Activated CD4-positive, alpha-beta T cell treated with anti-CD3 and anti-CD28 coated beads, Interleukin-2, amount 10 ng/mL, durations not matched to agents 24 days and 14 days (primary cell): ENCODE measurements at places on chromosomes 2 and 18. TPM values are rescaled to one million over a fixed set of nuclear protein-coding genes. Genes with fewer than 3 reads are reported as not detected.
A peak's percentile ranks its signal among the peaks of the same experiment; 100 is the strongest.

DNA sequence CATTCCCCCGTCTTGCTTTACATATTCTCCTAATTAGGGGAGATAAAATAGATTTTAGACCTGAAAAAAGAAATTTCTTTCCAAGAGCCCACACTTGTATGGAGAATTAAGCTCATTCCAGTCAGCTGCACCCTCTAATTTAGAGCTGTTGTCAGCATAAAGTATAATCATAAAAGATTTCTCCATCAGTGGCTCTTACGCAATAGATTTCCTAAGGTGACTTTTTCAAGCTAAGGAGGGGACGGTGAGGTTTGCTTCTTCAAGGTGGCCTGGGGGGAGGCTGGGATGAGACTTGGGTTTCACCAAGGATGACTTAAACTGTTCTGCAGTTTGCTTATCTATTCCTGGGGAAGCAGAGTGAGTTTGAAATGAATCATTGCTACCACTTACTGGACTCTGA, 426.2 kb downstream of the NBAS start:
- H3K27me3 ChIP-seq = peaks cover 1% of the 10 kb centered on the region
- no peaks in the 10 kb centered on the region for H3K4me1 ChIP-seq
- peaks cover 7% of the 10 kb centered on the region for H3K36me3 ChIP-seq
- no peak for DNase-seq
- no peak overlapping the region for H3K4me3 ChIP-seq

GRCh38 chr2:239024226-239024625, 176.3 kb downstream of the TWIST2 start:
- H3K27ac ChIP-seq = no peak overlapping the region
- no peak overlapping the region for H3K4me3 ChIP-seq
- H3K4me1 ChIP-seq = no peaks in the 10 kb centered on the region
- DNase-seq = no peak
- H3K36me3 ChIP-seq = no peaks in the 10 kb centered on the region
- H3K27me3 ChIP-seq = peaks cover 2% of the 10 kb centered on the region

- H3K4me1 ChIP-seq = no peaks in the 10 kb centered on the region
- H3K27me3 ChIP-seq = peaks cover 2% of the 10 kb centered on the region
- no peak overlapping the region for H3K27ac ChIP-seq
- H3K4me3 ChIP-seq = no peak overlapping the region
- no peak for DNase-seq
- no peaks in the 10 kb centered on the region for H3K36me3 ChIP-seq
These were observed 487.5 kb downstream of the IRS1 start for GRCh38 chr2:226312155-226312554.

DNA sequence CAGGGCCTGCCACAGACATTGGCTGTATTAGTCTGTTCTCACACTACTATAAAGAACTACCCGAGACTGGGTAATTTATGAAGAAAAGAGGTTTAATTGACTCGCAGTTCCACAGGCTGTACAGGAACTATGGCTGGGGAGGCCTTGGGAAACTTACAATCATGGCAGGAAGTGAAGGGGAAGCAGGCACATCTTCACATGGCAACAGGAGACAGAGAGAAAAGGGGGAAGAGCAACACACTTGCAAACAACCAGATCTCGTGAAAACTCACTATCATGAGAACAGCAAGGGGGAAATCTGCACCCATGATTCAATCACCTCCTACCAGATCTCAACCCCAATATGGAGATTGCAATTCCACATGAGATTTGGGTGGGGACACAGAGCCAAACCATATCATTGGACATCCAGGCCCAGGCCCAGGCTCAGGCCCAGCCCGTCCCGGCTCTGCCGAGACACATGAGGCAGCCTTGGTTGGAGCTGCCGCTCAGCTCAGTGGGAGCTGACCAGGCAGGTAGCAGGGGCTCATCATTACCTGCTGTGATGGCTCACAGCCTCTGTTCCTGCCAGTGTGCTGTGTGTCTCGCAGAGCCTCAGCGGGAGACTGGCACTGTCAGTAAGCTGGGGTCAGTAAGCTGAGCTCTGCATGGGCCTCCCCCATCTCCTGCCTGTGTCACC, 8.6 kb upstream of the RALB start:
- no peak overlapping the region for H3K27ac ChIP-seq
- peaks cover 2% of the 10 kb centered on the region for H3K27me3 ChIP-seq
- no peak overlapping the region for H3K4me3 ChIP-seq
- H3K4me1 ChIP-seq = peaks cover 17% of the 10 kb centered on the region
- DNase-seq = no peak

- H3K36me3 ChIP-seq = no peaks in the 10 kb centered on the region
- no peaks in the 10 kb centered on the region for H3K4me1 ChIP-seq
- peaks cover 9% of the 10 kb centered on the region for H3K27me3 ChIP-seq
- no peak overlapping the region for H3K4me3 ChIP-seq
- DNase-seq = peak; percentile 51
These were observed 290.8 kb upstream of the MYT1L start for GRCh38 chr2:2621855-2622254.

DNA sequence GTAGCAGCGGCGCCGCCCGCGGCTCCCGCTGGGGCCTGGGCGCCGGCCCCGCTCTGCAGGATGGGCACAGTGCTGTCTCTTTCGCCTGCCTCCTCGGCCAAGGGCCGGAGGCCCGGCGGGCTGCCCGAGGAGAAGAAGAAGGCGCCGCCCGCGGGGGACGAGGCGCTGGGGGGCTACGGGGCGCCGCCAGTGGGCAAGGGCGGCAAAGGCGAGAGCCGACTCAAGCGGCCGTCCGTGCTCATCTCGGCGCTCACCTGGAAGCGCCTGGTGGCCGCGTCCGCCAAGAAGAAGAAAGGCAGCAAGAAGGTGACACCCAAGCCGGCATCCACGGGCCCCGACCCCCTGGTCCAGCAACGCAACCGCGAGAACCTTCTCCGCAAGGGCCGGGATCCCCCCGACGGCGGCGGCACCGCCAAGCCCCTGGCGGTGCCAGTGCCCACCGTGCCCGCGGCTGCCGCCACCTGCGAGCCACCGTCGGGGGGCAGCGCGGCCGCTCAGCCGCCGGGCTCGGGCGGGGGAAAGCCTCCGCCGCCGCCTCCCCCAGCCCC, 369 bp downstream of the CDK5R2 start:
- H3K4me1 ChIP-seq = peaks cover 8% of the 10 kb centered on the region
- H3K36me3 ChIP-seq = peaks cover 4% of the 10 kb centered on the region
- H3K27me3 ChIP-seq = peaks cover 77% of the 10 kb centered on the region
- no peak overlapping the region for H3K4me3 ChIP-seq
- no peak overlapping the region for H3K27ac ChIP-seq

- H3K4me3 ChIP-seq = no peak overlapping the region
- H3K4me1 ChIP-seq = no peaks in the 10 kb centered on the region
- H3K36me3 ChIP-seq = no peaks in the 10 kb centered on the region
- H3K27ac ChIP-seq = no peak overlapping the region
- DNase-seq = no peak
- H3K27me3 ChIP-seq = no peaks in the 10 kb centered on the region
These were observed 5.1 kb upstream of the PROM2 start for GRCh38 chr2:95269036-95269680.

GRCh38 chr2:14047491-14047890, 585.0 kb upstream of the LRATD1 start:
- no peaks in the 10 kb centered on the region for H3K27me3 ChIP-seq
- H3K36me3 ChIP-seq = no peaks in the 10 kb centered on the region
- no peak overlapping the region for H3K27ac ChIP-seq
- no peaks in the 10 kb centered on the region for H3K4me1 ChIP-seq

DNA sequence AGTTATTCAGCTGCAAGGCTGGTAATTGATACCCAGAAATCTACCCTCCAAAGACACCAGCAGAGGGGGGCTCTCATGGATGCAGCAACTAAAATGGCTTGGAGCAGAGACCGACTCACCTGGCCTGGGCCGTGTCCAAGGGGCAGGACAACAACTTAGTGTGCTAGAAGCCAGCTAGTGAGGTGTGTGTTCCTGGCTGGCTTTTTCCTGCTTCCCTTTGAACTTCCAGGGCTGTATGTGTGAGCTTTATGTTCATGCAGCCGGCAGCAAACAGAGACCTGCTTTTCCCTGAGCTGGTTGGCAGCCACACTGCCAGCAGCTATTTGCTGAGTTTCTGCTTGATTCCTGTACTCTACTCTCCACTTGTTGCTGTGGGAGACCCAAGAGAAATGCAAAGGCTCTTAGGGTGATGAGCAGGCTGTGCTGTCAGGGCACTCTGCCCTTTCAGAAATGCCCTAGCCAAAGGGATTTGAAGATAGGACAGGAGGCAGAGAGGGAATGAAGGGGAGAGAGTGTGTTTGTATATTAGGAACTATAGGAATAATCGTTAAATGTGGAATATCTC, 23.7 kb upstream of the GRP start:
- H3K36me3 ChIP-seq = no peaks in the 10 kb centered on the region
- peaks cover 20% of the 10 kb centered on the region for H3K27me3 ChIP-seq
- no peak for DNase-seq
- no peaks in the 10 kb centered on the region for H3K4me1 ChIP-seq

- DNase-seq = no peak
- no peak overlapping the region for H3K27ac ChIP-seq
- H3K4me3 ChIP-seq = no peak overlapping the region
- no peaks in the 10 kb centered on the region for H3K36me3 ChIP-seq
- H3K4me1 ChIP-seq = no peaks in the 10 kb centered on the region
These were observed 26.6 kb upstream of the SLC14A2 start for GRCh38 chr18:45588376-45589355.

The MAB21L4 gene
- total RNA-seq = not detected in 2 replicates

The ALPG gene
- total RNA-seq = not detected in 2 replicates

The ZNF397 gene
- 19.2 and 22.6 TPM in 2 replicates for total RNA-seq

The RPRM gene
- not detected in 2 replicates for total RNA-seq

The C2orf74 gene
- 5.7 and 8.7 TPM in 2 replicates for total RNA-seq
